NCI-H524 treated with DMSO at 0.1 percent for 48 hours (cell line): ENCODE measurements at places on chromosomes 2 and 18.
A peak's percentile ranks its signal among the peaks of the same experiment; 100 is the strongest.

- no peak for DNase-seq
These were observed 526.2 kb downstream of the IRS1 start for GRCh38 chr2:226273440-226273839.

DNA sequence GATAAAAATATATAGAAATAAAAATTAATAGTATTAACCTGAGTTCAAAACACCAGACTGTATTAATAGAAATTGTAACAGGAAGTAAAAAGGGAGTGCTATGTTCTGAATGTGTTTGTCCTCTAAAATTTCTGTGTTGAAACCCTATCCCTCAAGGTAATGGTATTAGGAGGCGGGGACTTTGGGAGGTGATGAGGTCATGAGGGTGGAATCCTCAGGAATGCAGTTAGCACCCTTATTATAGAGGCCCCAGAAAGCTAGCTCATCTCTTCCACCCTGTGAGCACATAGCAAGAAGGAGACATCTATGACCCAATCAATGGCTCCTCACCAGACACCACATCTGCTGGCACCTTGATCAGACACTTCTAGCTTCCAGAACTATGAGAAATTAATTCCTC lies 124.5 kb downstream of the CMPK2 start:
- DNase-seq = no peak

GRCh38 chr2:238422940-238423339 lies 3.8 kb upstream of the ASB1 start:
- no peak for DNase-seq

- DNase-seq = peak; percentile 33
These were observed 85.4 kb upstream of the ZCCHC2 start for GRCh38 chr18:62437235-62438017.

DNA sequence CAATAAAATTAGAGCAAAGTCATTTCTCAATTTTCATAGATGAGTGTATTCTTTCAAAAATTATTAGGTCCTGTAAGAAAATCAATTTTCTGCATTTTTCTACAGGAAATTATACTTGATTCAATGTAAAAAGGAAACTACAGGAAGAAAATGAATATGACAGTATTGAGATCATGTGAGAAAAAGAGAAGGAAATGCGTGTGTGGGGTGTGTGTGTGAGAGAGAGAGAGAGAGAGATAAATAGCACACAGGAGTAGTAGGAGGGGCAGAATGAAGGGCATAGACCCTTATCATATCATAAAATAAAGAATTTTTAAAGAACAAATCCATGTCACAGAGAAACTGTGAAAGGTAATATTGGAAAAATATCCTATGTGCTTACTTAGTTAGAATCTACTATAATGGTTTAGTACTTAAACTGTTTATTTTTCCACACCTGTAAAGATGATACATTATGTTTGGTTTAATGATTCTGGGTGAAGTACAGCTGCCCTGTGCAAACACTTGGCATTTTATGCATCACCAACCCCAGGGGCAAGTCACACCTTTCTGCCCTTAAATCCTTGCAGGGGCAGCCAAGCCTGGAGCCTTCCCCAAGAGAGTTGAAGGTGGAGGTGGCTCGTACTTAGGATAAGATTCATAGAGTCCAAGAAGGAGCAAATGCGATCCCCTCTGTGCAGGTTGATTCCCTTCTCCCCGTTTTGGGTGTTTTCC lies 276.4 kb downstream of the TGIF1 start:
- no peak for DNase-seq

GRCh38 chr2:60516383-60516811 lies 37.1 kb downstream of the BCL11A start:
- no peak for DNase-seq

GRCh38 chr2:18445433-18446320 lies 114.8 kb downstream of the RDH14 start:
- DNase-seq = no peak

DNA sequence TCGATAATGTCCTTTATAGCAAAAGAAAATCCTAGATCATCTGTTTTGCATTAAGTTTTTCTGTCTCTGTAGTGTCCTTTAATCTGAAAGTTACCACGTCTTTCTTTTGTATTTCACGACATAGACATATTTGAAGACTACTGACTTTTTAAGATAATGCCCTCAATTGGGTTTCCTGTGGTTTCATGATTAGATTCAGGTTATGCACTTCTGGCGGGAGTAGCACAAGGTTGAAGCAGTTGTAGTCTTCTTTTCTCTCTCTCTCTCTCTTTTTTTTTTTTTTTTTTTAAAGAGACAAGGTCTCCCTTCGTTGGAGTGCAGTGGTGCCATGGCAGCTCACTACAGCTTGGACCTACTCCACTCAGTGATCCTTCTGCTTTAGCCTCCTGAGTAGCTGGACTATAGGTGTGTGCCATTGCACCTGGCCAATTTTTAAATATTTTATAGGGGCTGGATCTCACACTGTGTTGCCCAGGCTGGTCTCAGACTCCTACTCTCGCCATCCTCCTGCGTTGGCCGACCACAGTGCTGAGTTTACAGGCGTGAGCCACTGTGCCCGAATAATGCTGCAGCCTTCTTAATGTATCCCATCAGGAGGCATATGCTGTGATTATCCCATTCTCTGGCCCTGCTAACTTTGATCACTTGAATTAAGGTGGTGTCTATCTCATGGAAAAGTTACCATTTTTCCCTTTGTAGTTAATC lies 3.9 kb downstream of the INPP4A start:
- no peak for DNase-seq
